ENCODE measurements at places on chromosomes 1 and 21. TPM values are rescaled to one million over a fixed set of nuclear protein-coding genes. Genes with fewer than 3 reads are reported as not detected.

DNA sequence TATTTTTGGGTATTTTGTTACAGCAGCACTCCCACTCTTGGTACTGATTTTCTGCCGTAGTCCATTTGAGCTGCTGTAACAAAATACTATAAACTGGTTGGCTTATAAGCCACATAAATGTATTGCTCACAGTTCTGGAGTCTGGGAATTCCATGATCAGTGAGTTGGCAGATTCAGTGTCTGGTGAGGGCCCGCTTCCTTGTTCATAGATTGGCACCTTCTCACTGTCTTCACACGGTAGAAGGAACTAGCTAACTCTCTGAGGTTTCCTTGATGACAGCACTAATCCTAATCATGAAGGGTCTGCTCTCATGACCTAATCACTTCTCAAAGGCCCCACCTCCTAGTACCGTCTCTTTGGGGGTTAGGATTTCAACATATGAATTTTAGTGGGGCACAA lies 85.2 kb downstream of the HHAT start:
- peaks cover 5% of the 10 kb centered on the region for H3K4me1 ChIP-seq
- H3K27me3 ChIP-seq = no peaks in the 10 kb centered on the region
- H3K27ac ChIP-seq = no peak overlapping the region
- no peak overlapping the region for H3K4me3 ChIP-seq
- DNase-seq = no peak
- H3K36me3 ChIP-seq = peaks cover 17% of the 10 kb centered on the region

GRCh38 chr1:228180271-228180958 lies 14.8 kb downstream of the IBA57 start:
- H3K27me3 ChIP-seq = no peaks in the 10 kb centered on the region
- no peaks in the 10 kb centered on the region for H3K4me1 ChIP-seq
- DNase-seq = no peak
- no peaks in the 10 kb centered on the region for H3K36me3 ChIP-seq

DNA sequence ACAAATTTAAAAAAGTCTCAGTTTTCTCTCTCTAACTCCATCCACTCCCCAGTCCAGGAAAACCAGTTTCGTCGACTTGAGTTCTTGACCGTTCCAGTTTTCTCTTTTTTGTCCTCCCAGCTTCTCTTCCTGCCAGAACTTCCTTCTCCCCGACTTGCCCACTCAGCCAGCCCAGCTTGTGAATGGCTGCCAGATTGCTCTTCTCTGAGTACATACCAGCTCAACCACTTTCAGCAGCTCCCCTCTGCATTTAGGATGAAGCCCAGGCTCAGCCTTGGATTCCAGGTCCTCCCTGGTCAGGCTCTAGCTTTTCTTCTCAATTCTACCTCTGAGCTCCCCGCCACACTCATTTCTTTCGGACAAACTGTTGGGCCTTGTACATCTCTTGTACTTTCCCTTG lies 1.4 kb downstream of the DIO1 start:
- no peaks in the 10 kb centered on the region for H3K27me3 ChIP-seq
- no peak overlapping the region for H3K4me3 ChIP-seq
- H3K27ac ChIP-seq = no peak overlapping the region
- H3K4me1 ChIP-seq = peaks cover 11% of the 10 kb centered on the region

The GOLT1A gene
- 5.0 TPM for total RNA-seq

The GSTM1 gene
- 39.0 TPM for total RNA-seq
